ENCODE measurements at places on chromosomes 3 and 15.
A peak's percentile ranks its signal among the peaks of the same experiment; 100 is the strongest.

GRCh38 chr3:195165790-195166189 is 105.2 kb downstream of the XXYLT1 start:
- DNase-seq, result no peak

- DNase-seq, result no peak
These were observed 170.2 kb upstream of the IL12A start for GRCh38 chr3:159818399-159818798.

DNA sequence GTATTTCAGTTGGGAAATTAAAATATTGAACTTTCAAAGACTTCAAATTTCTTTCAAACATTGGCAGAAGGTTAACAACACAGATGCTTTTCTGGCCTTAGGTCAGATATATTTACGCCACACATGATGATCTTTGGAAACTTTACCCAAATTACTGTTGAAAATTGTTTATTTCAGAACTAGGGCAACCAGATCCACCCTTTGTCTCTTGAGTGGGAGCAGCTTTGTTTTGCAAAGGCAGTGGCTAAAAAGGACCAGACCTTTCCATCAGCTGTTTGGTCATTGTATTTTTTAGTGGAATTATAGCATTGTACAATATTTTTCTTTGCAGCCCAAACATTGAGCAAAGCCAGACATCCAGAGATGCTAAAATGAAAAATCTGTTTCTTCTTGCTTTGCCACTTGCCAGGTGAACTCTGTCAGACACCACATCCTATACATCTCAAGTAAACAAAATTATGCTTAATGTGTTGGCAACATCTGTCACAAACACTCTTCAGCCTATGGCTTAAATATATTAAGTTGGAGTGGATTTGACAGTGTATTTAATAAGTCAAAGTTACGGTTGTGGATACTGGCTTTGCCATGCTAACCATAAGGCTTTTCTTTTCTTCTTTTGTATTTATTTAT is 651.9 kb downstream of the RBMS3 start:
- no peak for DNase-seq

GRCh38 chr3:187798126-187798525 is 52.9 kb upstream of the BCL6 start:
- no peak for DNase-seq

- no peak for DNase-seq
These were observed 615.1 kb upstream of the KCNMB2 start for GRCh38 chr3:177921153-177921552.

- no peak for DNase-seq
These were observed 32.0 kb downstream of the DCUN1D1 start for GRCh38 chr3:182948305-182948704.

GRCh38 chr15:29141308-29142128 is 128.1 kb downstream of the NSMCE3 start:
- peak; percentile 3 for DNase-seq

GRCh38 chr3:197503652-197504051 is 52.1 kb downstream of the BDH1 start:
- DNase-seq, result no peak

DNA sequence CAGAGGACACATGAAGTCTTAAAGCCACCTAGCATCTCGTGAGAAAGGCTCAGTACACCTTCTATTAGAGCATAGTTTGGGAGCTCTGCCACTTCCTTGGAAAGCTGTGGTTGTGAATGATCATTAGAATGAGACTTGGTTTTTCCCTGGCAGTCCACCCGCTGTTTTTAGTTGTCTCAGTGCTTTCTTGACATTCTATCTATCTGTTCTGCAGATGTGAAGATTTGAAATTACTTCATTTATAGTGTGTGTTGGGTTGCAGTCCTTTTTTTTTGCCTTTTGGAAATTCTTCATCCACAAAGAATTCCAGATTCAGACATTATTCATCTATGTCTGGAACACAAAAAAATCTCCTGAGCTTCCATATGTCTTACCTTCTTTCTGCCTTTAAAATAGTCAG is 23.7 kb downstream of the PPP2R3A start:
- no peak for DNase-seq

- no peak for DNase-seq
These were observed 28.7 kb upstream of the SRPRB start for GRCh38 chr3:133776794-133777438.

DNA sequence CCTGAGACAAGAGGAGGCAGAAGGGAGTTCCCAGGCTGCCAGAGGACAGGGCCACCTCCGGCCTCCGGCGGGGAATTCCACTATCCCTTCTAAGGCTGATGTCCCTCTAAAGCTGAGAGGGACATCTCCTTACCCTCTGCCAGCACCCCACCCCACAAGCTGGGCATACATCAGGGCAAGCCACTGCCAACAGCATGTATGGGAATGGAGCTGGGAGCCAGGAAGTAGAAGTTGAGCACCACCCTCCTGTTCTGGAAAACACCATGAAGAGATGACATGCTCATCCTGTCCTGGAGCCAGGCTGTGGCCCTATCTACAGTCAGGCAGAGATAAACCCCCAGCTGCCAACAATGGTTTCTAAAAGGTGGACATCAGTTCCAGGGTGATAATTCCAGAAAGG is 7.1 kb downstream of the PLCD1 start:
- DNase-seq, result no peak

Data from stimulated activated naive CD8-positive, alpha-beta T cell treated with anti-CD3 and anti-CD28 coated beads, Interleukin-15, amount 100 ng/mL, for 72 hours (primary cell).